ENCODE measurements at places on chromosomes 11 and 22. TPM values are rescaled to one million over a fixed set of nuclear protein-coding genes. Genes with fewer than 3 reads are reported as not detected.

GRCh38 chr11:69588270-69588669 lies 52.7 kb upstream of the CCND1 start:
- no peak for DNase-seq
- peaks cover 22% of the 10 kb centered on the region for H3K27me3 ChIP-seq

DNA sequence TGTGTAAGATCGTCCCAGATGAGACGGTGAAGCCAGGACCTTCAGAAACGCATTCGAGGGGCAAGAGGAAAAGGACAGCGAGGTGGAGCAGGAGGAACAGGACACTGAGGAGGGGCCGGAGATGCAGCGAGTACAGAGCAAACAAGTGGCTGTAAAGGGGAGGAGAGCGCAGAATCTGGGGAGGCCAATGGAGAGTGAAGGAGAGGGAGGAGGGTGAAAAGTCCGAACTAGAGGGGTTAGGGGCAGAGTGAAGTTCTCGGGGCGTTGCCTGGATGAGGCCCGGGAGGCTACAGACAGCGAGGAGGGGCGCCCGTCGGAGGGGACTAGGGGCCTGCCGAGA lies 8.8 kb upstream of the PPIL2 start:
- peaks cover 18% of the 10 kb centered on the region for H3K4me1 ChIP-seq
- H3K4me3 ChIP-seq = peak overlapping the region; percentile 92
- peaks cover 6% of the 10 kb centered on the region for H3K36me3 ChIP-seq
- H3K27me3 ChIP-seq = no peaks in the 10 kb centered on the region
- DNase-seq = no peak

DNA sequence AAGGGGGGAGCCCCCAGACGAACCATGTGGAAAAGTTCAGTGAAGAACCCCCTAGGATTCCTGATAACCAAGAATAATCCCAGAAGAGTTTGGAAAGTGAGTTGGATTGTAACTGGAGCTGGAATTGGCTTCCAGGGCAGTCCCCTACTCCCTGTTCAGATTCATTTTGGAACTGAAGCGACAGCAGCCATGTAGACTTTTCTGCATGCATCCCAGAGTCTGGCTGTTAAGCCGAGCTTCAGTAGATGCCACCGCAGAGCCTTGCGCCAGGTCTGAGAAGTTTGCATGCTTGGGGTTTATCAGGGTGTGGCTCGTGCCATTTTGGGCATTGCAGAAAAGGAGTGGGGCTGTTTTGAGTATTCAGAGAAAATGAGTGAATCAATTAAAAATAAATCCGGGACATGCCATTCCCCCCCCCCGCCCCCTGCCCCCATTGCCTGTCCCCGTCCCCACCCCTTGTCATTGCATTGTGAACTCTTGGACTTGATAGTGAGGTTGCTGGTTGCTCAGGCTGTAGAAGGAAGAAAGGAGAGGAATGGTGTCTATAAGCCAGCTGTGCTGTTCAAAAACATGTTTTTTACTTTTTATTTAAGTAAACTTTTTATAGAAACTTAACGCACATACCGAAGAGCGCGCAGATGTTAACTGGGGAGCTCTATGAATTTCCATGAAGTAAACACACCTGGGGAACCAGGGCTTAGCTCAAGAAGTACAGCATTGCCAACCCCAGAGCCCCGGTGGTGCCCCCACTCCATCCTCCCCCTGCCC lies 71.2 kb downstream of the LDLRAD3 start:
- H3K27ac ChIP-seq = no peak overlapping the region
- no peaks in the 10 kb centered on the region for H3K36me3 ChIP-seq
- no peak overlapping the region for H3K4me3 ChIP-seq
- peaks cover 7% of the 10 kb centered on the region for H3K27me3 ChIP-seq
- DNase-seq = no peak
- no peaks in the 10 kb centered on the region for H3K4me1 ChIP-seq

- peaks cover 14% of the 10 kb centered on the region for H3K4me1 ChIP-seq
- DNase-seq = no peak
- H3K27me3 ChIP-seq = no peaks in the 10 kb centered on the region
- H3K27ac ChIP-seq = no peak overlapping the region
- H3K36me3 ChIP-seq = peaks cover 18% of the 10 kb centered on the region
- no peak overlapping the region for H3K4me3 ChIP-seq
These were observed 6.2 kb downstream of the SC5D start for GRCh38 chr11:121298774-121299173.

GRCh38 chr11:66969584-66970225 lies 5.4 kb upstream of the C11orf86 start:
- no peak overlapping the region for H3K4me3 ChIP-seq
- H3K27ac ChIP-seq = no peak overlapping the region
- no peak for DNase-seq
- H3K4me1 ChIP-seq = peaks cover 12% of the 10 kb centered on the region
- H3K27me3 ChIP-seq = peaks cover 5% of the 10 kb centered on the region

- peaks cover 14% of the 10 kb centered on the region for H3K36me3 ChIP-seq
- H3K4me3 ChIP-seq = no peak overlapping the region
- DNase-seq = no peak
- no peak overlapping the region for H3K27ac ChIP-seq
These were observed 31.6 kb downstream of the SLC36A4 start for GRCh38 chr11:93166194-93166593.

DNA sequence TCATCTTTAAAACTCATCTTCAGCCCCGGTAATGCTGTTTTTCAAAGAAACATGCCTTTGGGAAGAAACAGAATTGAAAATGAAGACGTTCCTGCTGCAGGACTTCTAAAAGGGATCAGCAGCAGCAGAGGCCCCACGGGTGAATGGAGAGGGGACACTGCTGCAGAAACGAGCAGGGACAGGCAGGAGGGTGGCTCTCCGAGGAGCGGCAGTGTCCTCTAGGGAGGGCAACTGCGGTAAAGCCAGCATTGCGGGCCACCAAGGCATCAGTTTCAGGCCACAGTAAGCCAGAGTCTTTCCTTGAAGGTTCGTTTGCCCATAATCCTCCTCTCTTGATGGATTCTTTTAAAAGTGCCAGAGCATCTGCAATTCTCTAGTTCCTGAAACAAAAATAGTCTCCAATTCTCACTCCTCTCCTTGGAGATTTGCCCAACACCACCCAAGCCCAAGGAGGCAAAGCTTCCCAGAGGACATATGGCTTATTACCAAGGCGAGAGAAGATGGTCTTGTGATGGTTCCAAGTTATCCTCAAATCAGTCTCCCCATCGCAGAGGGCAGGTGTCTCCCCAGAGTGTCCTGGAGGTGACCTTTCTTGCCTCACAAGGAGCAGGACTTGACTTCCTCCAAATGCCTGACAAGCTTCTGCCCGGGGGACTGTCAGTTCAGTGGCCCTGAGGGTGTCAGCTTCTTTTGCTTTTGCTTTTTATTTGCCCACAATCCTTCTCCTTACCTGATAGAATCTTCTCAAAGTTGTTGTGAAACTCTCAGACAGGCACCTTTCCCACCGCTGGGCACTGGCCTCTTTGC lies 341.1 kb upstream of the B3GAT1 start:
- no peaks in the 10 kb centered on the region for H3K4me1 ChIP-seq
- H3K4me3 ChIP-seq = no peak overlapping the region
- no peak overlapping the region for H3K27ac ChIP-seq
- no peaks in the 10 kb centered on the region for H3K36me3 ChIP-seq
- DNase-seq = no peak
- peaks cover 13% of the 10 kb centered on the region for H3K27me3 ChIP-seq

DNA sequence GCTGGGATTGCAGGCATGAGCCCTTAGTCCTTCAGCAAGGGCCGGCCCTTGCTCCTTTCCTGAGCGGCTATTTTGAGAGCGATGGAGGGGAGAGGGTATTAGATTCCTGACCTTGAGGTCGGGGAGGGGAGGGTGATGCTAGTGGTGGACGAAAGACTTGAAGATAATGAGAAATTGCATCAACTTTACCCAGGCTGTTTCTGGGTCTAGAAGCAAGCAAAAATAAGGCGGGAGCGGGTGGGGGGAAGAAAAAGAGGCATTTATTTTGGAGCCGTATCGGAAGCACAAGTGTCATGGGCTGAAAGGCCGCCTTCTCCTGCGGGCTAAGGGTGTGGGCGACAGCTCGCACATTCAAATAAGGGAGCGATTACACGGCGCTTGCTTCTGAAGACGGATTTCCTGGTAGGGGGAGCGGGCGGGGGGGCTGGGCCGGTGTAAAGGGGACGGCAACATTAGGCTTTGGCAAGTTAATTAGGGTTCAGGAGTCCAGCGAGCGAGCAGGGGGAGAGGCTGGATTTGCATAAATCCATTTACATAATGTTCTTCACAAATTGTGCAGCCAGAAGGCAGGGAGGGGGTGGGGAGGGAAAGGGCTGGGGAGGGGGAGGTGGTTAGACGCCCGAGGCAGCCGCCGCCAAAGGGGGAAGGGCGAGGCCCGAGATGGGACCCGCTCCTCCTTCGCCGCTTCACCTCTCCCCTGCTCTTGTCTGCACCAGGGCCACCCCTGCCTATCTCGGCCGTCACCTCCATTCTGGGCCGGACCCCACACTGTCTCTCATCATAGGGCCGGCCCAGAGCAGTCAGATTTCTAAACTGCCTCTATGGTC lies 245.9 kb downstream of the MIAT start:
- peaks cover 52% of the 10 kb centered on the region for H3K27me3 ChIP-seq
- no peak overlapping the region for H3K27ac ChIP-seq
- DNase-seq = no peak
- peaks cover 5% of the 10 kb centered on the region for H3K4me1 ChIP-seq
- peak overlapping the region; percentile 54 for H3K4me3 ChIP-seq
- no peaks in the 10 kb centered on the region for H3K36me3 ChIP-seq

GRCh38 chr11:131375915-131376314 lies 5.5 kb downstream of the NTM start:
- H3K27ac ChIP-seq = no peak overlapping the region
- H3K4me1 ChIP-seq = no peaks in the 10 kb centered on the region
- no peak for DNase-seq
- no peak overlapping the region for H3K4me3 ChIP-seq
- no peaks in the 10 kb centered on the region for H3K36me3 ChIP-seq
- no peaks in the 10 kb centered on the region for H3K27me3 ChIP-seq

DNA sequence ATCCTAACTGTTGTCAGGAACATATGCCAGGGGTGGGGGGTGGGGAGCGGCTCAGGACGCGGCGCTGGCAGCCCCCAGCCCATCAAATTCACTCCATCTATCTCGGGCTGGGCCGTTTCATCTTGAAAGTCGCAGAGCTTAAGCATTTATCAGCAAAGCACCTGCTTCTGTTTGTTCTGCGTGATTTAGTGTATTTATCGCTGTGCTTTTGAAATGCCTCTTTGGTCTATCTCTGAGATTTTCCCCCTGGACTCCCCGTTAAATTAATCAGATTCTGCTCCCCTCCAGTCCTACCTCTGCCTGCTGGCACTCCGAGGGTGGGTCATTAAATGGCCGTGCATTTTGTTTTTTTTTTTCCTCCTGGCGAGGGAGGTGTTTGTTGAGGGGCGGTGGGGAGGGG lies 446.2 kb downstream of the TBC1D22A start:
- no peak overlapping the region for H3K4me3 ChIP-seq
- no peaks in the 10 kb centered on the region for H3K27me3 ChIP-seq
- no peak for DNase-seq
- H3K4me1 ChIP-seq = no peaks in the 10 kb centered on the region
- H3K27ac ChIP-seq = no peak overlapping the region
- no peaks in the 10 kb centered on the region for H3K36me3 ChIP-seq

DNA sequence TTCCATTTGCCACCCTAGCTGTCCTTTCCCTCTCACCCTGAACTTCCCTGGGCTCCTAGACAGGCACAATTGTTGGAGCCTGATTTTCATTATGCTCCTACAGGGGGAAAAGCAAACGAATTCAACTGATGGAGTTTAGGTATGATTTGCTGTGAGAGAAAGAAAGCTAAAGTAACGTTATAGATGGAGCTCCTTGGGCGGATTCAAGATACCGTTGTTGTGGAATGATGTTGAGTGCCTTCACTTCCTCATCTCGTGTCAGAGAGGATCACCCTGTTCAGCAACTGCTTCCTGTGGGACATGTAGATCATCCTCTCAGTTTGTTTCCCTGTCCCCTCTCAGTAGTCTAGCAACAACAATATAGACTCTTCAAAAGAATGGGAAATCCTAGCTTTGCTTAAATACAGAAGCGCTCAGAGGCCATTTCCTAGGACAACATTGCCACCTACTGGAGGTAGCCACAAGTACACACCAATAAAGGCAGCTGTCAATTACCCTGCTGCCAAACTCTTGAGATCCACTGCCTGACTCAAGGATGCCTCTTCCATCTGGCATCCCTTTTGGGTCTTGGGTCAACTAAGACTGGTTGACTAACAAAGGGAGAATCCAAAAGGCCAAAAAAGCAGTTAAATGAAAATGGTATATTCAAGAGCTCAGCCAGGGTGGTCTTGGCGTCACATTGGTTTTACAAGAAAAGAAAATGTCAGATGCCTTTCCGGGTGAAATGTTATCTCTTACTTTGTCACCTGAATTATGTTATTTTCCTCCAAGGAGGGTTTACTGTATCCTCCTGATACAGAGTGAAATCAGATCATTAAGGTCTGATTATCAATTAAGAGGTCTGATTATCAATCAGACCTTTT lies 13.5 kb upstream of the DTX4 start:
- H3K27me3 ChIP-seq = peaks cover 12% of the 10 kb centered on the region
- no peak for DNase-seq
- H3K4me3 ChIP-seq = peak overlapping the region; percentile 25
- H3K4me1 ChIP-seq = peaks cover 9% of the 10 kb centered on the region

GRCh38 chr11:66002648-66003225 lies 434 bp downstream of the BANF1 start:
- peak overlapping the region; percentile 99 for H3K27ac ChIP-seq
- H3K4me1 ChIP-seq = peaks cover 26% of the 10 kb centered on the region
- H3K36me3 ChIP-seq = peaks cover 21% of the 10 kb centered on the region
- peak overlapping the region; percentile 100 for H3K4me3 ChIP-seq
- DNase-seq = peak; percentile 87

DNA sequence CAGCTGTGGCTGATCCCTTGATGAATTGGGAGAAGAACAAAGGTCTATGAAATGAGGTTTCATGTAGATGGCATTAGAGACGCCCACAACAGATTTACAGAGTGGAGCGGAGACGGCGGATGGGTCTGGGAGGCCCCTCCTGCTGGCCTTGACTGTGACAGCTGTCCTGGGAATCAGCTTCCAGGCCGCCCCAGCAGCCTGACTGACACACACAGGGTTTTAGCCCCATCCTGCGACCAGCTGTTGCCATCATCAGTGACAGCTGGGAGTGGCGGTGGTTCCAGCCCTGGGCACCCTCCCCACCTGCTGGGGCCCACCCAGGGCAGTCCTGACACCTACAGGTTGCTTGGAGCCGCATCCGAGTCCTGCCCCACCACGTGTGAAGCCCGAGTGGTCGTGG lies 64.0 kb upstream of the PPP6R3 start:
- H3K4me3 ChIP-seq = no peak overlapping the region
- H3K4me1 ChIP-seq = peaks cover 2% of the 10 kb centered on the region
- DNase-seq = no peak

DNA sequence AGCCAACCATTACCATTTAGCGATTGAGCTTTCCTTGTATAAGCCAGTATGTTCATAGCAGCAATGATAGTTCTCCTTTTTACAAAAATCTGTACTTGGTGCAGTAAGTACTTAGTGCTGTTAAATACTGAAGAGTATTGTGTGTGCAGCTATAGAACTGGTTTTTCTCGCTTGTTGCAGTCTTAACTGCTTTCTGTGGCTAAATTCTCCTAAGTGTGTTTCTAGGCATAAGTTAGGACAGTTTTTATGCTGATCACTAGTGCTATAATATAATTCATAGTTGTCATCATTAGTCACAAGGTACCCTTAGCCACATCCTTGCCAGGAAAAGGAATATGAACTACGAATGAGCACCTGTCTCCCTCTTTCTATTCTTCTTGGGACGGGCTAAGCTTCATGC lies 107.7 kb downstream of the GRAMD1B start:
- no peaks in the 10 kb centered on the region for H3K27me3 ChIP-seq
- no peak for DNase-seq
- H3K36me3 ChIP-seq = peaks cover 13% of the 10 kb centered on the region

- H3K36me3 ChIP-seq = peaks cover 3% of the 10 kb centered on the region
- DNase-seq = no peak
- H3K4me3 ChIP-seq = no peak overlapping the region
- H3K27me3 ChIP-seq = peaks cover 81% of the 10 kb centered on the region
- peaks cover 2% of the 10 kb centered on the region for H3K4me1 ChIP-seq
- H3K27ac ChIP-seq = no peak overlapping the region
These were observed 80.0 kb downstream of the ZNRF3 start for GRCh38 chr22:28963362-28963761.

Gene SCN2B
- total RNA-seq = not detected
